ENCODE measurements at places on chromosomes 16 and 17.
A peak's percentile ranks its signal among the peaks of the same experiment; 100 is the strongest.

GRCh38 chr17:79561486-79562133, 49.2 kb downstream of the RBFOX3 start:
- DNase-seq, result no peak

- no peak for DNase-seq
Observed at GRCh38 chr16:8346294-8346693, 244.0 kb downstream of the TMEM114 start.

GRCh38 chr17:65088621-65089360, 32.3 kb upstream of the GNA13 start:
- DNase-seq, result no peak

DNA sequence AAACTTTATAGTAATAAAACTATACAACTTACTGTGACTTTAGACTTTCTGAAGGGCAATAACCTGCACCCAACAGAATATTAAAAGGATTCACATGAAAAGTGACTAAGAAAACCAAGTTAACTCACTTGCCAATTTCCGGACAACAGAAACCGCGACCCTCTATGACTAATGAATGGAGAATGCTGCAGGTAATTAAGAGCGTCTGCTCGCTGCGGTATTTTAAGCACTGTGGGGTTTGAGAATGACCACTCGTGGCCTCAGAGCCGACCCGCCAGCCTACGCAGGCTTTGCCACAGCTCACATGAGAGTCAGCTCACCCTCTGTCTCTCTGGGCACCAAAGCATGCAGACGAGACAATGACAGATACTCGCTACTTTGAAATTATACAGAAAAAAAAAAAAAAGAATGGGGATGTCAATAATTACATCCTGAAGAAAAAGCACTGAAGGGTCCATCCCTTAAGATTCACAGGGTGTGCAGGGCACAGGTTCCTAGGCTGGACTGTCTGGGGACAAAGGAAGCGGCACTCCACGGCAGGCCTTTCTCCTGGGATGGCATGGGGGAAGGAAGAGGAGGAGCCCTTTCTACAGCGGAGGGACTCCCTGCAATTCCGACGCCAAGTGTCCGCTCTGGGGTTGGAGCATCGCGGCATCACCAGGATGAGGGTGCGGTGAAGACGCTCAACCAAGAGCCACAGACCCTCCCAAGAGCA, 35.0 kb downstream of the ZCCHC14 start:
- DNase-seq, result peak; percentile 47

- DNase-seq, result no peak
Observed at GRCh38 chr17:39099663-39100286, 51.7 kb downstream of the PLXDC1 start.

DNA sequence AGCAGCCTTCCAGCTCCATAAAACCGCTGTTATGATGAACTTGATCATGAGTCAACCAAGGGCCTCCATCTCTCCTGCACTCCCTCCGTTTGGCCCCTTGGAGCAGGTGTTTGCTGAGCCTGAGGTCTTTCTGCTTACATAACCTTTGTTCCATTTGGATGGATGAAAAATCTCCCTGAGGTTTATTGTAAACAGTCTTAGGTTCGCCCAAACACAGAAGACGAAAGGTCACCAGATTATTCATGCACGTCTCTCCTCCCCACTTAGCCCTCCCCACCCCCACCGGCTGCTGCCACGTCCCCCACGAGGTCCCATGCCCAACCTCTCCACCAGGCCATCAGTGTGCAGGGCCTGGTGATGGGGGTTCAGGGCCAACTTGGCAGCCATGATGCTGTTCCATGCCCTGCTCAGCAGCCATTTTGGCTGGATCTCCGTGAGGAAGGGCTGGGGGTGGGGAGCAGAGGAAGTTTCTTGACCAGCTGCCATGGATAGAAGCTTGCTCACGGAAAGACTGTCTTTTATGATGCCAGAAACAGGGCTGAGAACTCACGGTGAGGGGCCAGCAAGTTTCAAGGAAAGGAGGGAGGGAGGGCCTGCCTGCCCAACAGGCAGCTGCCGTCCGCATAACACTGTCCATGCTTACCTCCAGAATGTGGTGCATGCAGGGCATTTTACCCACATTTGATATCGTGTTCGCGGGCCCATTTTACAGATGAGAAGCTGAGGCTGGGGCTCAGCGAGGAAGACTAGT, 47.8 kb upstream of the FOXF1 start:
- DNase-seq, result no peak

DNA sequence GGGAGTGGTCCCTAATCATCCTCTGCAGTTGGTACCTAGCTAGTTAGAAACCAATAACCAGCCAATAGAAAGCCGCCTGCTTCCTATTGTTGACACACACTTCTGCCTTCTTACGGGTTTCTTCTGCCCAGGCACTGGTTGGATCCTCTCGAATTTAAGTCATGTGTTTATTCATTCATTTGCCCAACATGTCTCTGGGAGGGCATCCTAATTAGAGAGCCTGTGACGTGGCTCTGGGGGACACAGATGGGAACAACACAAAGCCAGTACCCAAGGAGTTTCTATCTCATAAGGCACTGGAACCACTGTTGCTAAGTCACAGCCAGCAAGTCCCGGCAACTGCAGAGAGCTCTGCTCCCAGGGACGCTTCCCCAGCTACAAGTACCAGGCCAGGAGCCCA, 300.7 kb upstream of the TNRC6C start:
- no peak for DNase-seq

DNA sequence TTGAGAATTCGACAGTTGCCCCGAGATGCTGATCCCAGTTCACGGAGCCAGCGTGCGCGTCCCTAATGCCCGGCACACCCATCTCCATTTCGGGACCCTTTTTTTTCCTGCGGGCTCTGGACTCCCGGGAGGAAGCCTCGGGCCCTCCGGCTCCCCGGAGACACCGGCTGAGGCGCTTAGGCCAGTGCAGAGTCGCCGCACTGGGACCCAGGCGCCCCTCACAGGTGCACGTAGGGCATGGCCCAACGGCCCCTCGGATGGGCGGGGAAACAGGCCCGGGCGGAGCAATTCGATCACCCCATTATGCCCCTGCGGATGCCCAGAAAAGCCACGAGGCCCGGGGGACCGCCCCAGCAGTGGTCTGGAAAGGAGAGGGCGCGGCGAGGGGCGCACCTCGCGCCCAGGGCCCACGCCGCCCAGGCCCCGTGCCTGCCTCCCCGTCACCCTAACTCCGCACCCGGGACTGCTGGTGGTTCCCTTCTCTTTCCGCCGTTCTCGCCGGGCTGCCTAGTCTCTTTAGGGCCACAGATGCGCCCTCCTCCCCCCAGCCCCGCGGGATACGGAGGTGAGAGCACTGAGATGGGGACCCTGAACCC, 18.5 kb upstream of the ZFHX3 start:
- no peak for DNase-seq

GRCh38 chr17:66677201-66677981, 157.5 kb upstream of the CACNG5 start:
- DNase-seq, result no peak

DNA sequence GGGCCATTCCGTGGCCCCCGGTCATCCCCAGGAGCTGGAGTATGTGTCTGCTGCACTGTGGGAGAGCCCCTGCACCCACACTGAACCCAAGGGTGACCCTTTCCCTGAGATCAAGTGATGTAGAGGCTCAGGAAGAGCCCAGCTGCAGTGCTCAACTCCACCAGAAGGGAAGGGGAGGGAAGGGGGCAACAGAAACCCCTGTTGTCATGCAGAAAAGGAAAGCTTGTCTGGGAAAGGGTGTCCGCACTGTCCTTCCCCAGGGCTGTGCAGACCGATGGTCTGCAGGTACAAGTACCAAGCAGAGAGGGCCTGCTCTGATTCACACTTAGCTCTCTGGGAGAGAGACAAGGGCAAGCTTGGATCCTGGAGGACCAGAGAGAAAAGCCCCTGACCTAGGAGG, 45.7 kb upstream of the TOB1 start:
- DNase-seq, result no peak

DNA sequence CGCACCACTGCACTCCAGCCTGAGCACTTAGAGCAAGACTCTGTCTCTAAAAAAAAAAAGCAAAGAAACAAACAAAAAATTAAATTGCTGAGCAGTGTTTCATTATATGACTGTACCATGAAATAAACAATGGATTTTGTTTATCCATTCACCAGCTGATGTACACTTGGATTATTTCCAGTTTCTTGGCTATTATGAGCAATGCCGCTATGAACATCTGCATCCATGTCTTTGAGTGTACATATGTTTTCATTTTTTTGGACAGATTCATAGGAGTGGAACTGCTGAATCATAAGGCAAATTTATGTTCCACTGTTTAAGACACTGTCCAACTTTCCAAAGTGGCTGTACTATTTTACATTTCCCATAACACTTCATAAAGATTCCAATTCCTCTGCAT, 8.0 kb downstream of the RNF157 start:
- no peak for DNase-seq

DNA sequence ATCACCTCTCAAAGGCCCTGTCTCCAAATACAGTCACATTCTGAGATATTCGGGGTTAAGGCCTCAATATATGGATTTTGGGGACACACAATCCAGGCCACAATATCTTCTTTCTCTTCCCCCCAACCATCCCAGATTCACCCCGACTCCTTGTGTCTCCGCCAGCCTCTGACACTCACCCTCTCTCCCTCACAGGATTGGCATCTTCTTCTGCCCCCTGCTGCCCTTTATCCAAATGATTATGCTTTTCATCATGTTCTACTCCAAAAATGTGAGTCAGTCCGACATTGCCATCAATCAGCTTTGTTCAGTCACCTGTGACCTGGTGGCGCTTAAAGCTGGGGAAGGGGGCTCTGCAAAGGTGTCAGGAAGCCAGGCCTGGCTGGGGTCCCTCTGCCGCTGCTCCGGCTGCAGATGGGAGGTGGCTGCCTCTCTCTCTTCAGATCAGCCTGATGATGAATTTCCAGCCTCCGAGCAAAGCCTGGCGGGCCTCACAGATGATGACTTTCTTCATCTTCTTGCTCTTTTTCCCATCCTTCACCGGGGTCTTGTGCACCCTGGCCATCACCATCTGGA, 35.1 kb downstream of the GDE1 start:
- no peak for DNase-seq

GRCh38 chr17:40024901-40025300, 9.7 kb downstream of the CSF3 start:
- no peak for DNase-seq

All from stimulated activated CD4-positive, alpha-beta T cell treated with anti-CD3 and anti-CD28 coated beads, TNF-alpha, amount 100 ng/mL, for 24 hours (primary cell).